ENCODE measurements at places on chromosomes 12 and 14.

GRCh38 chr12:128388461-128389000, 121.6 kb downstream of the TMEM132C start:
- DNase-seq, result no peak

GRCh38 chr14:24263848-24264247, 871 bp upstream of the TGM1 start:
- DNase-seq, result no peak

DNA sequence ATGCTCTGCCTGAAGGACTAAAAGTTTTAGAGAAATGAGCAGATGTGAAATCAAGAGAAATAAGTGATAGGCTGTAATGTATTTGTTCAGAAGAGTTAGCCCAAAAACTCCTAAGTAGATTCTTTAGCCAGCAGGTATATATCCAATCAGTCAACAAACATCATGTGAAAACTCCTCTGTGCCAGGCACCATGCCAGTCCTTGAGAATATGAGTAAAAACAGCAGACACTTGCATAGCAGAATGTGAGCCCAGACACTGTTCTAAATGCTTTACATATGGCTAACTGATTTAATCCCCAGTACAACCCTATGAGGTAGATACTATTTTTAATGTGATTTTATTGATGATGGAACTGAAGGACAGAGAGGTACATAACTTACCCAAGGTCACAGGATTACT, 329.8 kb downstream of the PAWR start:
- DNase-seq, result no peak

GRCh38 chr12:53729644-53730043, 2.4 kb upstream of the CALCOCO1 start:
- DNase-seq, result no peak

DNA sequence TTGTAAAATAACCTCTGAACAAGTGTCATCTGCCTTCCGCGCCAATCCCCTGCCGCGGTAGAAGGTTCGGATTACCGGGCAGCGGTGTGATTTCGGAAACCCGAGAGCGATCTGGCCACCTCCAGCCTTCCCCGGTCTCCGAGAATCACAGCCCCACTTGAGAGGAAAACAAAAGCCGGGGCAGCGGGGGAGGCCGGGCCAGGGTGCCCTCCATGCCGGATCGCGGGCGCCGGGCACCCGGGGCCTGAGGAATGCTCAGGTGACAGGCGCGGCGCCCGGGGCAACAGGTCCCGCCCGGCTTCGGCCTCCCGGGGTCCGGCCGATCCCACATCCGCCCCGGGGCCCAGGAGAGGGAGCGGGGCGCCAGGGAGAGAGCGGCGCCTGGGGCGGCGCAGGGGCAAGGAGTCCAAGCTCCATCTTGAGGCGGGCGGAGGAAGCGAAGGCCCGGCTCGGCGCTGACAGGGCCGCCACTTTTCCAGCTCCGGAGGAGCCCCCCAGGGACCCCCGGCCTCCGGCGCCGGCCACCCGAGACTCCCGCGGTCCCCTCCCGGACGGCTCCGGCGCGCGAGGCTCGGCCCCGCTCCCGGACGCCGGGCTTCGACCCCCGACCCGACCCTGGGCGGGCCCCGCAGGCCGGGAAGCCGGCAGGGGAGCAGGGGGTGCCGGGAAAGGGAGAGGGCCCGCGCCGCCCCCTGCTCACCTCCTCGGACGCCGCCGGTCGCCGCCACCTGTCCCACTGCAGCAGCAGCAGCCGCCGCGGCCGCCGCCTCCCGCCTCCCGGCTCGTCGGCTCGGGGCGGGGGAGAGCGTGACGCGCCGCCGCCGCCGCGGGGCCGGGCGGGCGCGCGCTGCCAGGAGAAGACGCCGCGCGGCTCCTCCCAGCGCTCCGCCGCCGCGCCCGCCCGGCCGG, at the start of gene CLIP1:
CLIP1 (minus strand) TSS at position 849 of the 909 bp plus-strand sequence. CDS start 42,217 bp downstream, outside the sequence.
- DNase-seq, result peak; percentile 35

- no peak for DNase-seq
Measured at GRCh38 chr14:55272922-55273321, 1.7 kb downstream of the FBXO34 start.

DNA sequence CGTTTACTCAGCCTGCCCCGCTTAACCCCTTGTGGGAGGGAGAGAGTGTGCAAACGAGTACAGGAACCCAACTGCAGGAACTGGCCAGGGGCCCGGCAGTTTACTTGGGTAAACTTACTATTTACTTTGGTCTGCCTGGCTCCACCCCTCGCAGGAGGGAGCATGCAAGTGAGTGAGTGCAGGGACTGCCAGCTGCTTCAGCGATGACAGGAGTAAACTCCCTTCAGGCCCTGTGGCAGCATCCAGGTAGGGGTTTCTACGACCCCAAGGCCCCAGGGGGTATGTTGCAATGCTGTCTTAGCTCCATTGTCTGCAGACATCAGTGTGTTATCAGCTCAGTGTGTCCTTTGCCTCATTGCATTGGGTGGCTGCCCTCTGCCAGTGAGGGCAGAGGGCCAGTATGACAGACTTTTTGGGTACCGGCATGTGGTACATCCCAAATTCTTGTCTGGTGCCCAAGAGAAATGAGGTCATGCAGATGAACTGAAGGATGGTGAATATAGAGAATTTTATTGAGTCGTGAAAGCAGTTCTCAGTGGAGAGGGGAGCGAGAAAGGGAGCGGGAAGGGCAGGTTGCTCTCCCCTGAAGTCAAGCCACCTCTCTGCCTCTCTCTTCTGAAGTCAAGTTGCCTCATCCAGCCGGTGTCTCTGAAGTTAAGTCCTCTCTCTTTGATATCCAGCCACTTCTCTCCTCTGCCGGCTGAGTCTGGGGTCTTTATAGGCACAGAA, 181.8 kb downstream of the FUT8 start:
- DNase-seq, result no peak

DNA sequence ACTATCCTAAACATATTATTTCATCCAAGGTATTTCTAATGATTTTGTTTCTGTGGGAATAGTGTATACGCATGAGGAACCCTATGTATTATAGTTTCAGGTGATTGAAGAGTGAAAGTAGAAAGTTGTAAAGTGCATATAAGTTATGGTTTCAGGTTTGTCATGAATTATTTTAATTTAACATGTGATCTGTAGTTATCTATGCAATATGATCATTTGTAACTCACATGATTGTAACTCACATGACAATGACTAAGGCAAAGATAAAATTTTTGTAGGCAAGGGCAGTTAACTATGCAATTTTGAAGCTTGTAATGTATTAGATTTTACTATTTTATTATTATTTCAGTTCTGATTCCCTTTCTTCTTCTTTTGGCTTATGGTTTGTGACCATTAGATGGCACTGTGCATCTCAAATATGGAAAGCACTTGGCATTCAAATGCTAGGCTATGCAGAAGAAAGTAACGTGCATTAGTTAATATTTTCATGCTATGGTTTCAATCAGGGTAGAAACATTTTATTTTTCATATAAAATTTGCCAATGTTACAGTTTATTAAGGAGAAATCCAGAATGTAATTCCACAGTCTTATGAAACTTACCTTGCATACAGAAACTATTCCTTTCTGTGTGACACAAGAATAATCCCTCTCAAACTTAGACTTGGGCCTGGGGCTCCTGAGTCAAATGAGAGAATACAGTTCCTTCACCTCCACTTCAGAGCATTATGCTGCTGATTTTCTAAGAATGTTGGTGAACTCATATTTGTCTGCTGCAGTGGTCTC, 15.8 kb upstream of the TMEM30B start:
- DNase-seq, result no peak

- no peak for DNase-seq
Measured at GRCh38 chr12:109968032-109968420, 28.1 kb downstream of the GIT2 start.

GRCh38 chr12:48788854-48789775, at the start of gene ADCY6:
TSS of gene ADCY6 (minus strand) at chr12:48789089. CDS start at chr12:48783434, 5,655 bp downstream.
- DNase-seq, result no peak

DNA sequence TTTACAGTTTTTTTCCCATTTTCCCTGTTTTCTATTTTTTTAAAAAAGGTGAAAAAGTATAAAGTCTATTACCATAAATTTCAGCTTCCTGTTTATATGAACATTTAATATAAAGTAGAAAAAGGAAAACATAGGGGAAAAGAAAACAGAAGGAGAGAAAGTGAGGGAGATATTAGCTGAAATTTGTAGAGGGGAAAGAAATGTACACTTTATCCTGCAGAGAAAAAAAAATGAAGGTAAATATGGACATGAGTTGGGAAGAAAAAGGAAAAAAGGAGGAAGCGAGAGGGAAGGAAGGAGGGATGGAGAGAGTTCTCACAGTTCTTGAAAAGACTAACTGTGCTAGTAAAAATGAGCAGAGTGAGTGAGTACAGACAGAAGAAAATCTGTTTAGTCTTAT, 91.6 kb upstream of the BTG1 start:
- no peak for DNase-seq

- DNase-seq, result peak; percentile 77
Measured at GRCh38 chr12:4271717-4272423, 1.7 kb upstream of the CCND2 start.

DNA sequence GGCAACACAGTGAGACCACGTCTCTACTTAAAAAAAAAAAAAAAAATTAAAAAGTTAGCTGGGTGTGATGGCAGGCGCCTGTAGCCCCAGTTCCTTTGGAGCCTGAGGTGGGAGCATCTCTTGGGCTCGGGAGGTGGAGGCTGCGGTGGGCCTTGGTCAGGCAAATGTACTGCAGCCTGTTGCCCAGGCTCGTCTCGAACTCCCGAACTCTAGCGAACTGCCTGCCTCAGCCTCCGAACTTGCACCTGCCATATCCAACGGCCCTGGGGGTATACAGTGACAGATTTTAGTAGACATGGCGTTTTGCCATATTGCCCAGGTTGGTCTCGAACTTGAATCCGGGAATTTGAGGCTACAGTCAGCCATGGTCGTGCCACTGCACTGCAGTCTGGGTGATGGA, 195.4 kb downstream of the ALG10 start:
- no peak for DNase-seq

GRCh38 chr14:71140157-71140556, 232.9 kb downstream of the PCNX1 start:
- DNase-seq, result no peak

Data from NK-92 treated with Interleukin-12 subunit alpha and Interleukin-12 subunit beta, amount 100 ng/mL, for 24 hours (cell line).